A549 treated with RU486 at 1 μM for 4 hours (cell line): ENCODE measurements at places on chromosomes 7 and 10. TPM values are rescaled to one million over a fixed set of nuclear protein-coding genes. Genes with fewer than 3 reads are reported as not detected.

Gene SPAM1
- not detected in 5 replicates for total RNA-seq

Gene ORAI2
- total RNA-seq: 25.6 to 39.5 TPM (median 38.0 TPM) in 5 replicates

Gene KEL
- not detected in 5 replicates for total RNA-seq

Gene MUC3A
- 10.0 to 17.6 TPM (median 16.9 TPM) in 5 replicates for total RNA-seq

Gene TFEC
- 0.06 TPM in 1 of 5 replicates, not detected in the others for total RNA-seq

Gene PCLO
- total RNA-seq: 0.82 to 1.5 TPM (median 1.2 TPM) in 5 replicates

Gene GRID2IP
- total RNA-seq: 0.03 TPM in 1 of 5 replicates, not detected in the others
